ENCODE measurements at places on chromosomes 7 and 10.

DNA sequence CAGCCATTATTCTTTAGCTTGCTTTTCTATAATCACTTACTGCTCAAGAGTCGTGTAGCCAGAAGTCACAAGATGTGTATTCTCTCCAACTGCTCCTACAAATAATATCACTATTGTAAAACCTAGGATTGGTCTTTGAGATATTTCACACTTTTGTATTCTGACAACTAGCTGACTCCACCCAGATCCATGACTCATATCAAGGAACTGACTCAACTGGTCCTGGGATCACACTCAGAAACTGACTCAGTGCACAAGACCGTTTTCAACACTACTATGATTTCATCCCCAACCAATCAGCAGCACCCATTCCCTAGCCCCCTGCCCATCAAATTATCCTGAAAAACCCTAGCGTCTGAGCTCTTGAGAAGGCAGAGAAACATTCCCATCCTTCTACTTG, 56.5 kb upstream of the ORC5 start:
- DNase-seq = no peak

DNA sequence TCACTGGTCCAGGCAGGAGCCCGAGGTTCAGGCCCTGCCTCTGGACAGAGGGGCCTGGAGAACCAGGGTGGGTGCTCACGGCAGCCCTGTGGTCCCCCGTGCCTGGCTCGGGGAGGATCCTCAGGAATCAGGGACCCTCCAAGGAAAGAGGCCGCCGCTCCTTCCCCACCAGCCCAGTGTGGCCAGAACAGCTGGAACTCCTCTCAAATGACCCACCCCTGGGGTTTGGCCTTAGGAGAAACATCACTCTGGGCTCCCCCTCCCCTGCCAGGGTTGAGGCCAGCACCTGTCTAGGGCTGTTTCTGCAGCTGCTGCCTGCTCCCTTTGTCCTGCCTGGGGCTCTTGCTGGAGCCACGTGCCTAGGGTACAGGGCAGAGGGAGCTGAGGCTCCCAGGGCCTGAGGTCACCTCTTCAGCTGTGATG, 161.0 kb downstream of the RNF216 start:
- DNase-seq = no peak

GRCh38 chr10:120429395-120429794, 27.6 kb upstream of the PLPP4 start:
- DNase-seq = no peak

GRCh38 chr7:94205529-94205928, 189.2 kb upstream of the COL1A2 start:
- DNase-seq = no peak

Measured in amygdala (tissue), 56 donors.